NCI-H2171 (cell line): ENCODE measurements at places on chromosomes 1 and 21.

DNA sequence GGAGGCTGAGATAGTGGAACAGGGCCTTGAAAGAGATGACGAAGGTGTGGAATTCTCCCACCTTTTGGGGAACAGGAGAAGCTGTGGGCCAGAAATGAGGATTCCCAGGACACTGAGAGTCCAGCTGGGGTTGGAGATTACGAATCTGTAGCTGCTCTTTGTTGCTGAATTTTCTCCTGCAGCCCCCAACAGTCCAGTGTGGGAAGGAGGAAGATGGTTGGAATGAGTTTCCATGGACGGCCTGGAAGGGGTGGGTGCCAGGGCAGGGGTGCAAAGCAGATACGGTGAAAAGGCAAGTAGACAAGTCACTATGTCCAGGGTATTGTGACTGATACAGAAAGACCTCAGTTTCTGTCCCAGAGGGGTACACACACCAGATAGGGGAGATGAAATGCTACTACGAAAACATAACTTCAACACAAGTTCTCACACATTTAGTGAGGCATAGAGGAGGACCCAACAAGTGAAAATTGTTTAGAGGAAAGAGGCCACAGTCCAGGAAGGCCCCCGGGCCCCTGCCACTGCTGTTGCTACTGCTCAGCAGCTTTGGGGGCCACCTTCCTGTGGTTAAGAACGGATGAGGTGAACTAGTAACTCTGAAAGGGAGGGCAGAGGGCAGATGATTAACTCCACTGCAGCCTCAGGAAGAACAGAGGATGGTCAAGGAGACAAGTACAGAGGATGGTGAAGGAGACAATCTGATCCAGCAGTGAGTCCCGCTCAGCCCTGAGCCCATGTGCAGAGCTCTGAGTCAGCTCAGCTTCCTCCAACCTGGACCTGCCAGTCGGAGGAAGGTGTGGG lies 7.3 kb downstream of the CD244 start:
- DNase-seq, result no peak

- DNase-seq, result no peak
Measured at GRCh38 chr1:100075773-100076172, 57.0 kb downstream of the SASS6 start.

DNA sequence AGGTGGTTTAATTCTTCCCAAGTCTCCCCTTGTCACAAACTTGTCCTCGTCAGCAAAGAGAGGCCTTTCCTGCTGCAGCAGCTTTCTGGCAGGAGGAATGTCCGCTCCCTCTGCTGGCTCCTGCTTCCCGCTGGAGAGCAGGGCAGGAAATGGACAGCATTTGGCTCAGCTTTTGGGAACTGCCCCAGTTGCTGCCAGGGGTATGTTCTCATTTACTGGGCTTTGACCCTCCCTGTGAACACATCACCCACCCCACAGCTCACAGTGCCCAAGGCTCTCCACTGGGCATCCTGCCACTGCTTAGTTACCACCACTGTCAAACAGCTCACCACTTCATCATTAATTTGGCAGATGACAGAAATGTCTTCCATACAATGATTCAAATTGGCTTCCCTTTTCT lies 75.4 kb downstream of the MRPL37 start:
- no peak for DNase-seq

DNA sequence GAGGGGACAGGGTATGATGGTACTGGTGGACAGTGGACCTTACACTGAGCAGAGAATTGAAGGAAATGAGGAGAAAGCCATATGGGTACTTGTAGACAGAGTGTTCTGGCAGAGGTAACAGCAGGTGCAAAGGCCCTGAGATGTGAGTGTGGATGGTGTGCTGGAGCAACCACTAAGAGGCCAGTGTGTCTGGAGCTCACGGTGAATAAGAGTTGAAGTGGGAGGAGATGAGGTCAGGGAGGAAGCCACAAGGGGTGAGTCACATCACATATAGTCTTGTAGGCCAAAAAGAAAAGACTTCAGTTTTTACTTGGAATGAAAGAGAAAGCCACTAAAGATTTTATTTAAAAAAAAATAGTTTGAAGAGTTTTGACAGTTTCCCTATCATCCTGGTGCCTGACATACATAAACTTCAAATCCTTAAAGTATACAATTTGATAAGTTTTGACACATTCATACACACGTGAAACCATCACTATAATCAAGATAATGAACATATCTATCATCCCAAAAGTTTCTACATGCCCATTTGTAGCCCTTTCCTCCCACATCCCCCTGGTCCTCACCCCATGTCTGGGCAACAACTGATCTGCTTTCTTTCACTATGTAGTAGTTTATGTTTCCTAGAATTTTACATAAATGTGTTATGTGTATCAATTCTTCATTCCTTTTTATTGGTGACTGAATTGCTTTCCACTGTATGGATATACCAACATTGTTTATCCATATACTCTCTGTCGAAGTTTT lies 148.4 kb downstream of the GPATCH2 start:
- no peak for DNase-seq

GRCh38 chr1:24526940-24527542 lies 24.4 kb downstream of the RCAN3 start:
- DNase-seq, result no peak

DNA sequence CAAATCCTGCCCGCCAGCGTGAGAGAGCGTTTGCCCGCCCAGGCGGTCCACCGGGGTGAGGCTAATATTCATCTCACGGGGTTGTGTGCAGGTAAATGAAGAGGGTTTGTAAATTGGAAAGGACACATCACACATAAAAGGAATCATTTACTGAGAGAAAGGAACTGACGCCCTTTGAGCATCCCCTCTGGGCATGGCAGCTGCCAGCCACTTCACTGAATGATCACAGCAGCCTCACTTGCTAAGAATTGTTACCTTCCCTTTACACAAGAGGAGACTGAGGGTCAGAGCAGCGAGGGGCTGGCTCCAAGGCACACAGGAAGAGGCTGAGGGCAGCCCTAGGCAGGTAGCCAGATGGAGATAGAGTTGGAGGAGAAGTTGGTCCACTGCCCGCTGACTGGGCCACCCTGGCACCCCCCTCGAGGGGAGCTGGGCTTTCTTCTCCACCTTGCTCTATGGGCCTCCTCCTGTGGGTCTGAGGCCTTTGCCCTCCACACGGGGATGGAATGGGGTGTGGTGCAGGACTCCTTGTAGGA lies 96.0 kb downstream of the FOXD2 start:
- no peak for DNase-seq

GRCh38 chr1:219153723-219154122 lies 20.0 kb upstream of the LYPLAL1 start:
- DNase-seq, result no peak

DNA sequence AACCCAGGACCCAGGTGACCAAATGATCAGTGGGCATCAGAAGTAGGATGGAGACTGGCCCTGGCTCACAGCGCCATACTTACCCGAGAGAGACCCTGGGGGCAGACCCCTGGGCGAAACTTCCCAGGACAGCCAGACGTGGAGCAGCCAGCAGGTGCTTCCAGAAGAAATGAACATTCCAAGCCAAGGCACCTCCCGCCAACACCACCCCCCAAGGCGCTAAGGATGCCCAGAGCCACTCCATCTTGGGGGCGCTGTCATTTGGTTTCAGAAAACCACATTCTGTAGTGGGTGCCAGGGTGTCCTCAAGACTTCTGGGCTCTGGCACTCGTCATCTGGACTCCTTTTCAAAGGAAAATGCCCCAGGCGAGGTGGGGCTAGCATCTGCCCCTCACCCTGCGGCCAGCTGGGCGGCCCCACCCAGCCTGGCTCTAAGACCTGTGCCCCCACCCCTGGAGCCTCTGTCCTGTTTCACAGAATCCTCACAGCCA lies 98.8 kb downstream of the RIPK4 start:
- no peak for DNase-seq

DNA sequence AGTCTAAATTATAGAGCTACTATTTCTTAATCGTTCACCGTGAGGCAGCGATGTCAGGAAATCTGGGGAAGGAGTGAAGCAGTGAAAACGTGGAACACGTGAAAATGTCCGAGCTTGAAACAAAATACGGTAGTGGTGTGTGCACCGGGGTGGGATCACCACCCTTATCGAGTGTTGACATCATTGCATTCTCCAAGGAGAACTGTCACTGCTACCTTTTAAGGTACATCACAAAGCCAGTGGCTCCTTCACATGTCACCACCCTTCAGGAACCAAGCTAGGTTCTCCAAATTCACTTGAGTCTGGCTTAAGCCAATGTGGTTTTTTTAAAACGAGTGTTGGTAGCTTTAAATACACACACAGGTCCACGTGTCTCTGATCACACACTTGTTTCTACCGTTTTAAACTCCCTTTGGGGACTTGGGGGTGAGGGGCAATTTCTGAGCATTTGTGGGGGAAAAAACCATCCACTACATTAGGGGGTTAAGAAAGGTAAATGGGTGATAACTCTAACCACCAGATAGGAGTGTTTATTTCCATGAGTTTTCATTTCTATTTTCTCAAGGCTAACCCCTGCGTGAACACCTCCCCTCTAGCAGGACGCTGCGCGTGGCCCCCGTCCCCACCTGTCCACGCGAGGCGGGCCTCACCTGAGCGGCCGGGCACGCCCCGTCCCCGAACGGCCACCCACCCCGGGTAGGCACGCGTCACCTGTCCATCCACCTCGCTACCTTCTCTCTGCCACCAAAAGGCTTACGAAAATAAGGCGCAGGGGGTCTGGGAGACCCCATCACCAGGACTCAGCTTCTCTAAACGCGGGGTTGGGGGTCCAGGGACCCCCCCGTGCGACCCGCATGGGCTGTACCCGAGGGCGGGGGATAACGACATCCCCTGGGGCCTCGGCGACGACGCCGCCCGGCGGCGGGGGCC lies 978 bp downstream of the PRDM15 start:
- peak; percentile 45 for DNase-seq

GRCh38 chr21:46452710-46453109 lies 6.0 kb upstream of the DIP2A start:
- no peak for DNase-seq

- DNase-seq, result no peak
Measured at GRCh38 chr1:183791319-183791718, 13.6 kb upstream of the RGL1 start.
